H4 (cell line): ENCODE measurements at places on chromosomes 5 and 9. TPM values are rescaled to one million over a fixed set of nuclear protein-coding genes. Genes with fewer than 3 reads are reported as not detected.

TMEM232 gene
- total RNA-seq, result 0.66 and 1.7 TPM in 2 replicates

GRCh38 chr5:60649288-60649917 is 50.6 kb downstream of the DEPDC1B start:
- DNase-seq, result peak; percentile 29

DNA sequence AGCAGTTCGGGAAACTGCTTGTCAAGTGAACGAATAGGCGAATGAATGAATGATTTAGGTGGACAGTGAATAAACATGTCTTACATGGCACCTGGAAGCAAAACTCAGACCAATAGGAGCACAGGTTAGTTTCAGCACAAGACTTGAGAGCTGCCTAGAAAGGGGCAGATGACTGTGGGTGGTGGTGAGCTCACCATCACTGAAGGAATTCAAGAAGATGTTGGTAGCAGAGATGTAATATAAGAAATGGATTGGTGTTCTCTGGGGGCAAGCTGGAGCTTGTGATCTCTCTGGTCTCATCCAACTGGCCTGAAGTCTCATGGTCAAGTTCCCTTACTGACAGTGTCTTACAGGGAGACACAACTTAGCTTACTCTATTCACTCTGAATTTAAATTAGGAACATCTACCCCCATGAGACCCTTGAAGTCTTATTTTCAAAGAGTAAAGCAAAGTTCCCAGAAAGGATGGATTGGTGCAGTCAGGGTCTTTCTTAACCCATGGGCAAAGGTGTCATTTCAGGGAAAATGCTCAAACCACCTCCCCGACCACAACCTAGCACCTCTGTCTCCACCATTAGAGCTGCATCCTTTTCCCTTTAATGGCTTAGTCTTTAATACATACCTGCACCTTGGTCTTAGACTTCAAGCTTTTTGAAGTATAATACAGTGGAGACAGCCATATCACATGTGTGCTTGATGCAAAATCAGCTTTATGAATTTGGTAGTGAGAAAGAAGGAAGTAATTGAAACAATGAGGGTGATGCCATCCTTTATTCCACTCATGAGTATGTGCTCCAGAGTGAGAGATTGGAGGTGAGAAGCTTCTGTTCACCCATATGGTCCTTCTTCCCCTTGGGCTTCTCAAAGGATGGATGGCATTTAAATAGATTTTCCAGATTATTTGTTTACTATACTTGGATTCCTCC is 5.1 kb downstream of the LCP2 start:
- no peak for DNase-seq

DNA sequence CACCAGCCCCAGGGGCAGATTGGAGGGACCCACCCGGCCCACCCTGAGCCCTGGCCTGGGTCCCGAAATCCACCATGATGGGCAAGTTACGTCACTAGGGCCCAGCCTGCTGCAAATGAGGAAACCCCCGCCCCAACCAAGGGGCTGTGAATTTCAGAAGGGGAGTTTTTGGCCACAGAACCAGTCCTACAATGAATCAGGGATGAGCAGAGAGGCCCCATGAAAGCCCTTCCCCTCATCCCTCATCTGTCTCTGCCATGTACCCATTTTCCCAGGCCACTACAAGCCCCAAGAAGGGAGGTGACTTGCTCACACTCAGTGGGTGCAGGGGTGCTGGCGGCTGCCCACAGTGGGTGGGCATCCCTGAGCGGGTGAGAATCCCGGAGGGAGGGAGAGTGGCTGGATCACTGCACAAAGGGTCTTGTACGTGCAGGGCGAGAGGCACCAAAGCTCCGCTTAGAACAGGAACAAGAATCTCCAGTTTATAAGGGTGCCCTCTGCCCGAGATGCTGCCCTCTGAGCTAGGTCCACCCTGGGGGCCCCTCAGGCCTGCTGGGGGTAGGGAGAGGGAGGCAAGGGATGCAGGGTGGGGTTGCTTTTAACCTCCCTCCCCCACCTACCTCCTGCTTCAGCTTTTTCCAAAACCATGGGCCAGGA is 10.4 kb upstream of the TCF7 start:
- no peak for DNase-seq

DNA sequence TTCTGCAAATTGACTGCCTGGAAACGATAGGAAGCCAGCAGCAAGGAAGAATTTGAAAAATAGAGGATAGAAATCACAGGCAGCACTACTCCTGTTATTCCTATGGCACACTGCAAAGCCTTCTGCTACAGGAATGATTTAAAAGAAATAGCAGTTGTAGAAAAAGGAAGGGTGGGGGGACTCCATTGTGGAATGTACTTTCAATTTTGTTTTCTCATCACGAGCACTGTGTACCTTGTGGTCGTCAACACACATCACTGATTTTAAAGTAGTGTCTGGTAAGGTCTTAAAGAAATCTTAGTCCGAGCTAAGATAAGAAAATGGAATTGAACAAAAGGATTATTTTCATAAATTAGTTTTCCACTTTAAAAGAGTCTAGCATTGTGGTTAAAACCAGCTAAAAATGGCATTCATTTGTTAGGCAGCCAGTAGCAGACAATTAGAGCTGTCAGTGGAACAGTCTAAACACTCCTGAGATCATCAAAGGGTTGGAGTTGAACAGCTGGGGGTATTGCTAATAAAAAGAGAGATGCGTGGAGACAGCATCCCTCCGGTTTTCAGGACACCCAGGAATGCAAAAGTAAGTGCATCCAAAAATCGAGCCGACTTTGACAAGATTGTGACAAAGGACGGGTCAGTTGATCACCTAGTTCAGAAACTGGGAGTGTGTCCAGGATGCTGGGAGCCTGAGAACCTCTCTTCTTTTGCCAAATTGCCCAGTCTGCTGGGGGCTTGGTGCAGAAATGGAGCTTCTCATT is 97.8 kb upstream of the WWC1 start:
- no peak for DNase-seq

DNAH5 gene
- total RNA-seq, result 1.5 TPM in 2 replicates

PCDHGA8 gene
- 0.39 and 0.74 TPM in 2 replicates for total RNA-seq

DNA sequence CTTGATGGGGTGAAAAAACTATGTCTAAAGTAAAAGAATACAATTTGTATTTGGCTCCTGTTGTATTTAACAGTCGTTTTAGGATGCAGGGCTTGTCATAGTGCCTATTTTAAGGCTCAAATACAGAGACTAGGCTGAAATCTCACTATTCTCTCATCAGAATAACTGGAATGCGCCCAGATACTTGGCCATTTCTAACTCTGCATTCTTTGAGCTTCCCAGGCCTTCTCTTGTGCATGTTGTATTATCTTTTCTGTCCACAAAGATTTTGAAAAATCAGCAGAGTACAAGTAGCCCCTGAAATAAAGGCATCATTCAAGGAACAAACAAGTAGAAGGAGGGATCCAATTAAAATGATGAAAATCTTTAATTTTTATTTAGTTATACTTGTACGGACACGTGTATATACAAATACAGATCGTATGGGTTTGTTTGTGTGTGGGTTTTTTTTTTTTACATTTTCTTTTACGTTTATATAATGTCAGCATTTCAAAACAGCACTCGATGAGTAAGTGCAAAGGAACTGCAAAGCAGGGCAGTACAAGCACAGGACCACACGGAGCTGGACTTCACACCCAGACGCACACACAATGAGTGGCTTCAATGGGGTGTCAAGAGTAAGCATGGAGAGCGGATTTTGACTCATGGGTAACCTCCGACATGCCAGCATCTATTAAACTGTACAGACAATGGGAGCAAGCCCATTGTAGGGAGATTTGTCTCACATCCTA is 294.0 kb downstream of the EFNA5 start:
- DNase-seq, result peak; percentile 17

DNA sequence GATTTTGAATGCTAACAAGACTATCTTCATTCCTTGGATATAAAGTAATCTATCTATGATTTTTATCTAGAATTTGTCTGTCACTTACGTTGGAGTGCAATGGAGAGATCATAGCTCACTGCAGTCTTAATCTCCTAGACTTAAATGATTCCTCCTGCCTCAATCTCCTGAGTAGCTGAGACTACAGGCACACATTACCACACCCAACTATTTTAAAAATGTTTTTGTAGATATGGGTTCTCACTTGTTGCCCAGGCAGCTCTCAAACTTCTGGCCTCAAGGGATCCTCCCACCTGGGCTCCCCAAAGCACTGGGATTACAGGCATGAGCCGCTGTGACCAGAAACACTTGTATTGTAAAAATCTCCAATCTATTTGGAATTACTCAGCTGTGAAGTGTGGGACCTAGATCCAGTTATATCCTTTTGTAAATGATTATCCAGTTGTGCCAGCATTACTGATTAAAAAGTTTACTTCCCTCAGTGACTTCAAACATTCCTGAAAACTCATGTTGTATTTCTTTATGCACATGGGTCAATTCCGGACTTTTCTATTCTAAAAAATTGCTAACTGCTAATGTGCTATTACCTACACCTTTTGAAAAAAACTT is 1793.8 kb upstream of the WWC1 start:
- no peak for DNase-seq

PPP3R2 gene
- total RNA-seq, result not detected in 2 replicates

BTNL3 gene
- not detected in 2 replicates for total RNA-seq
